ENCODE measurements at places on chromosomes 4 and X. TPM values are rescaled to one million over a fixed set of nuclear protein-coding genes. Genes with fewer than 3 reads are reported as not detected.

CXXC4 gene
- under 0.01 TPM for total RNA-seq

VCX3B gene
- total RNA-seq, result not detected

ING2 gene
- 8.4 TPM for total RNA-seq

FGFBP2 gene
- total RNA-seq, result not detected

CCNB3 gene
- total RNA-seq, result under 0.01 TPM
